T-helper 2 cell (primary cell): ENCODE measurements at places on chromosomes 4 and X.

DNA sequence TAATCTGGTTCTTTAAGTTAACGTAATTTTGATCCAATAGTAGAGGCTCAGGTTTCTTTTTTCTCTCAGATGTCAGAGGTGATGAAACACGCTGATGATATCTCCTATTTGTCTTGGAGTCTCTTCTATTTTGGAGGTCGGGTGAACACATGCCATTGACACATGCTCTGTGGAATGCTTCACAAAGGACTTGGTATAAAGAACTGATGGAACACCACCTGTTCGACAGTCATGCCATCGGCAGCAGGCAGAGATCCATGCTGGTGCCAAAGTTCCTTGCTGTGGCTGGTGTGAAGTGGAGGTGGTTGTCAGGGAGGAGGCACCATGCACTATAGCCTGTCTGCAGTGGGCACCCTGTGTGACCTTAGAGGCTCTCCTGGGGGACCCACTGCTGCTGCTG is 94.9 kb downstream of the ATP8A1 start:
- no peak for DNase-seq

GRCh38 chr4:9979101-9979701 is 42.1 kb downstream of the SLC2A9 start:
- no peak for DNase-seq

- DNase-seq, result no peak
These were observed 389.4 kb downstream of the OPHN1 start for GRCh38 chrX:68043713-68044438.

GRCh38 chr4:13584481-13584880 is 40.2 kb upstream of the NKX3-2 start:
- DNase-seq, result no peak

DNA sequence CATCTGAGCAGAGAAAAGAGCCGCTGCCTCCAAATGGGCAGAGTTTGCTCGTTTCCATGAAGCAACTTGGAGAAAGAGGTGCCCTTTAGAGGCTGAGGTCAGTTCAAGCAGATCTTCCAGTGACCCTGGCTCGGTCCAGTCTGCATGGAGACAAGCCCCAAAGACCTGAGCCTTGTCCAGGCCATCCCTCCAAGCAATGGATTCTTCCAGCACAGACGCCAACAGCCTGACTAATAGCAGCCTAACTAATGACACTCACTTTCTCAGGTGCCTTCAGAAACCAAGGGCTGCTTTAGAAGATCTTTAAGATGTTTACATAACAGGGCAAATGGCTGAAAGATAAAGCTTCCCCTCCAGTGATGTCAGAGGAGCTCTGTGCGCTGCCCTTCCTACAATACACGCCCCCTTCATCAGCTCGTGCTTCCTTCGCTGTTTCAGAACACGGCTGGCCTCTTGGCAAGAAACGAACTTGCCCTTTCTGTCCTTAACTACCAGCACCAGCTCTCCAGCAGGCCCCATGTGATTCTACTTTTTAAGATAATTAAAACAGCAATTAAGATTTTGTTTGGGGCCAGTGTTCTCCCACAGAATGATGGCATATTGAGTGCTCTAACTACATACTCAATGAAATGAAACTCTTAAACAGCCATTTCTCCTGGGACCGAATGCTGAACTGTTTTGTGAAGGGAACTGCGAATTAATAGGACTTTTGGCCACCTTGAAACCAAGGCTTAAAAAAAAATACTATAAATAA is 119.0 kb downstream of the GPR143 start:
- DNase-seq, result no peak

DNA sequence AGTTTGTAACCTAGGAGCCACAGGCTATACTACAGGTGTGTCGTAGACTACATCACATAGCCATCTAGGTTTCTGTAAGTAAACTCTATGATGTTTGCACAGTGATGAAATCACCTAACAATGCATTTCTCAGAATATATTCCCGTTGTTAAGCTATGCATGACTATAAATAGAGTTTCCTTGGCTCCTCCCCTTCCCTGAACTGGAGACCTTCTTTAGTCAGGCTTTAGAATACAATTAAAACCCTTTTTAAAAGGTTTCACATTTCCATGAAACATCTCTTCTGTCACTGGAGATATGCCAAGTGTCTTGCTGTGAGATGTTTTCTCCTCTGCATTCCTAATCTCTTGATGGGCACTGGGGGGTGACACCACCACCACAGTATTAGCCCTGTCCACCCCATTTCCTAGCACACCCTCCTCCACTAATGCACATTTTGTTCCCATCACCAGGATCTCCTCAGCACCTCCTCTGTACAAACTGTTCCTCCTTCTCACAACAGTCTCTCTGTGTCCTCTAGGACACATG is 334.6 kb upstream of the CPEB2 start:
- DNase-seq, result no peak

- DNase-seq, result no peak
These were observed 162.2 kb upstream of the S100G start for GRCh38 chrX:16487620-16488385.

DNA sequence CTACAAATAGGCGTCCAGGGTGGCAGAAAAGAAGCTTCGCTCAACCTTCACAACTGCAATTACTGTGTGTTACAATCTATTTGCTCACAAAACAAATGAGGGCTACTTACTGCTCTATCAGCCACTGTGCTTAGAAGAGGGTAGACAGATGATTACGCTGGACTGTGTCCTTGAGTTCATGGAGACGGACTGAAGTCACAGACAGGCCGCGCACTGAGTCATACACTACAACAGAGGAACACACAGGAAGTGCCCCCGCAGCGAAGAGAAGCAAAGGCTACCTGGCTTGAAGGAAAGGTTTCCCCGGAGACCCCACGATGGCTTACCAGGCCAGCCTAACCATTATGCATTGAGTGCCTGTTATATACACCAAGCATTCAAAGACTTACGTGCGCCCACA is 25.6 kb downstream of the FAT1 start:
- no peak for DNase-seq

DNA sequence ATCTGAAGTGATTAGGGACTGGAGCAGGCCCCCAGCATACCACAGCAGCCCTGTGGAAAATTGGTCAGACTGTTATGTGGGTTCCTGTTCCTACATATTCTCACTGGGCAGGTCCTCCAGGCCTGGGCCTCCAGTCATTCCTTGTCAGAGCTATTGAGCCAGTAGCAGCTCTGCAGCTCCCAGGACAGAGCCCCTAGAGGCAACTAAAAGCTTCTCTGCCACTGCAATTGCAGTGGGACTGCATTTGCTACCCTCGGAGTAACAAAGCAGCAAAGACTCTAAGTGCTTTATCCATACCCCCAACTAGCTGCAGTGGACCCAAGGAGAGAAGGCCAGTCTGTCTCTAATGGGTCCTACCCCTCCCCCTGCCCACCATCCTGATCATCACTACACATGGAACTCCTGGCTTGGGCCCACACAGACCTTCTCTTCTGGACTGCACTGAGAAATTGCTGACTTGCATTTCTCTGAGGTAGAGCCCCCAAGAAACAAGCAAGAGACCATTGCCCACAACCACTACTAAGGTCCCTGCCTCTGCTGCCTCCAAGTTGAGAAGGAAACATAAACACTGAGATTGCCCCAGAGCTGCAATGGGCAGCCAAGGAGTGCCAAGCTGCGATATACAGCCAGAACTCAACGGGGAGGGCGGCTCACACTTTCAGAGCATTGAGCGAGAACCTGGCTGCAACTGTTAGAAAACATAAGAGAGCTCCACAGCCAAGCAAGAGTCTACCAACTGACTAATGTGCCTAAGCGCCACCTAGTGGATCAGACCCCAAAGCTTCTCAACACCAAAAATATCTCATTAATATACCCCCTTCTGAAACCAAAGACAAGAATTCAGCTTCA is 738.7 kb upstream of the NDST4 start:
- DNase-seq, result peak; percentile 47

DNA sequence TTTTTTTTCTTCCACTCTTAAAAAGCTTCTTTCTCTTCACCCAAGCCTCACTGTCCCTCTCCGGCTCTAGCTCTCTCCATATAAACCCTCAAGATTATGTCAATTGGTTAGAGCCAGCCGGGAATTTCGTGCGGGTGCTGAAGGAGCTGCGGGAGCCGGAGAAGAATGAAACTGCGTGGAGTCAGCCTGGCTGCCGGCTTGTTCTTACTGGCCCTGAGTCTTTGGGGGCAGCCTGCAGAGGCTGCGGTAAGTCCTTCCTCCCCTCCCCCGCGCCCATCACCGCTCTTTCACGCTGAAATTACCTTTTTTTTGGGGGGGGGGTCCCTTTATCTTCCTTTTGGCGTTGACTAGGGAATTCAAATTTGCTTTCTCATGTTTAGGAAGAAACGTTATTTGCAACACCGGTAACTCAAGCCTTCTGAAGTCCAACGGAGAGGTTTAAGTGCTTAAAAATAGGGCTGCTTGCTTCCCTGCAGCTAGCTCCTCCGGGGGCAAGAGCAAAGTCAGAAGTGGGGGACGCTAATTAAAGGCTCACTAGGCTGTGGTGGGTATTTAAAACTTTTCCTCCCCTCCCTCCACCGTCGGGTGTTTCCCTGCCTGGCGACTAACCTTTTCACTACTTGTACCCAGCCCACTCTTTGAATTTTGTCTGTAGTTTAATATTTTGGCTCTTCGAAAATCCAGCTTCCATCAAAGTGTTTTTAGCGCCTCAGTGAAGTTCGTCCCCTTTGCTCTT is 491 bp downstream of the COL4A5 start:
- no peak for DNase-seq

GRCh38 chrX:31606771-31607170 is 534.9 kb upstream of the FTHL17 start:
- no peak for DNase-seq

GRCh38 chr4:44632089-44632488 is 19.3 kb downstream of the YIPF7 start:
- DNase-seq, result no peak

DNA sequence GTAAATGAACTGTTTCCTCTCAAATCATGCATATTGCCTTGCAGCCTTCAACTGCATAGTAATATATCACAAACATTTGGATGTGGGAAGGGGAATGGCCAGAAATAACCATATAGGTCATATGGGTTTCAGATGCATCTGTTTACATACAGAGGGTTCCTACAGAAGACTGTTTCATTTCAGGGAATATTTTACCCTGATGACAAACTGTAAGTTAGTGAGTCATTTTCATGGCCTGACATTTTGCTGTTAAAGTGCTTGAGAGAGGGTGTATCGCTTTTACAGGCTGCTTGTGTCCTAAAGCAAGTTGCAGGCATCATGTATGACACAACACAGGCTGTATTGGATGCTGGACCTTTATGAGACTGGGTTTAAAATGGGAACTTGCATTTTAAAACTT is 25.5 kb upstream of the AMOT start:
- DNase-seq, result no peak

GRCh38 chr4:101287324-101287723 is 60.0 kb downstream of the PPP3CA start:
- DNase-seq, result no peak

DNA sequence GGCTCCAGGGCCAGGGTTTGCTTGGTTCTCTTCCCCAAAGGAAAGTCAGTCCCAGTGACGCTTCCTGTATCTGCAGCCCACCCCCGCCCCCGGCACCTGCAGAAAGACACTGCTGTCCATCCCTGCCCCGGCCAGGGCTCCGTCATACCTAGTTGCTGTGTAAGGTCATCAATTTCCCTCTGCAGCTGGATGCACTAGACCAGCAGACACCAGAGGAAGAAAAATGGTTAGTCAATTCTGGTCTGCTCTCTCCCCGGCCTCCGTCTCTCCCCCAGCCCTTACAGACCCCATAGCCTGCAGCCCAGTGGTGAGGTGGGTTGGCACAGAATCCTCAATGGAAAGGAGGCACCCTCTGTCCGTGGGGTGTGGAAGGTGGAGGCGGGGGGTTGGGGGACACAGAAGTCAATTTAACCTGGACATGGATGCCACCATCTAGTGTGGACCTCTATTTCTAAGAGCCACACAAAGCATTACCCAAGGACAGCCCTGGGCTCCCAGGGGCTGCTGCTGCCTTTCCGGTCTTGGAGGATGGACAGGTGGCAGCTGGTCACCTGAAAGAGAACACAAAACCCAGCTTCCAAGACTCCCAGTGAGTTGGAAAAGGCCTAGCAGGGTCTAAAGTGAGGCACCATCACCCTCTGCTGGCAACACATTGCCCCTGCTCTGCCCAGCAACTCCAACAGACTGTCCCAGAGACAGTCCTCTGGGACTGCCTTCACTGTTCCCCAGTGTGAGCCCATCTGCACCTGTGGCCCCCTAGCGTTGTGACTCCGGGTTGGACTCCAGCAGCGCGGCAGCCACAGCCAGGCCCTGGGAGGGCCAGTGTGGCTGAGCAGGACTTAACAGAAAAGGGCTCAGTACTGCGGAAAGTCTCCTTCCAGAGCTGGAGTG is 40.2 kb upstream of the NHSL2 start:
- no peak for DNase-seq

DNA sequence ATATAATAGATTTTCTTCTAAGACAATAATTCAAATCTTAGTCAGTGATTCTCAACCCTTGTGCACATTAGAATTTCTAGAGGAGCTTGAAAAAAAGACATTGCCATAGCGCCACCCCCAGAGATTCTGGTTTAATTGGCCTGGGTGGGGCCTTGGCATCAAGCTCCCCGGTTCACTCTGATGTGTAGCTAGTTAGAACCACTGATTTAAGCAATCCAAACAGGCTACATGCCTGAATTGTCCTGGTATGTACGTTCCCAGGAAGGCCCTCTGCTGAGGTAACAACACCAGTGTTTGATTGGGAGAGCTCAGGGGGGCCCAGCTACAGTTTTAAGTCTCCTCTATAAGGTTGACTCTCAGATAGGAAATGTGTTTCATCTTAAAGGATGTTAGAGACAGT is 1.3 kb upstream of the ATP10D start:
- no peak for DNase-seq

- no peak for DNase-seq
These were observed 28.6 kb upstream of the UTP14A start for GRCh38 chrX:129877401-129877800.

- no peak for DNase-seq
These were observed 205.1 kb upstream of the CTSO start for GRCh38 chr4:156158747-156159146.

GRCh38 chr4:89268679-89269078 is 38.9 kb downstream of the GPRIN3 start:
- no peak for DNase-seq

GRCh38 chr4:10811991-10812390 is 127.4 kb upstream of the CLNK start:
- DNase-seq, result no peak

DNA sequence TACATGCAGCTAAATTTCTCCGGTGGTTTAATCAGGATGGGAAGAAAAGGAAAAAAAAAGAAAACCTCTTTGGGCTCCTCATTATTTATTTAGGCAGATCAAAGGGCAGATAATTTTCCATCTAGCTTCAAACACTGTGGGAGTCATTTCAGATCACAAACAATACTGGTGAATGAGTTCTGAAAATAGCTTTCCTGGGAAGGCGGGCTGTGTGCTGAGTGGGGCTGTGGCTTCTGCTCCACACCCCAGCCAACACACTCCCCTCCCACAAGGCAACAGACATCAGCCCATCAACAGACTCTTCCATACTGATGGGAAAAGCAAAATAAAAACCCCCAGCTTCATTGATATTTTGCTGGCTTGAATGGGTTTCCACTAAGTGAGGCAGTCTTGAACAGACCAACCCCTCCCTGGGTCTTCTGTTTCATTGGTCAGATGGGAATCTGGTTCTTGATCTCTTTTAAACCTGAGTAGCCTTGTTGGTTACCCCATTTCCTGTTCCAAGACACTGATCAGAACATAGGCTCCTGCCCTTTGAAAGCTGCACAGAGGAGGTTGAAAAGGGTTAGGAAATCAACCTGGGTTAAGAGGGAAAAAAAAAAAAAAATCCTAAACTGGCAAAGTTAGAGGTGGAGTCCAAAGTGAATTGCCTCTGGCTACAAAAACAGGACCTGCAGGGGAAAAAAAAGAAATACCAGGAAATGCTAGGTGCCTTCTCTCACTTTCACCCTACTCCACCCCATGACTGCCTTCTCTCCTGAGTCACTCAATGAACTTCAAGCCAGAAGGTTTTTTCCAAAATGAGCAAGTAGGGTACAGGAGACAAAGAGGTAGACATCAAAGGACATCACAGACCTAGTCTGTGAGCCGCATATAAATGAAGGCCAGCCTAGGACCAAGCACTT is 20.0 kb downstream of the AMOT start:
- DNase-seq, result no peak
